NCI-H524 treated with DMSO at 0.1 percent for 48 hours (cell line): ENCODE measurements at places on chromosomes 12 and 14.

DNA sequence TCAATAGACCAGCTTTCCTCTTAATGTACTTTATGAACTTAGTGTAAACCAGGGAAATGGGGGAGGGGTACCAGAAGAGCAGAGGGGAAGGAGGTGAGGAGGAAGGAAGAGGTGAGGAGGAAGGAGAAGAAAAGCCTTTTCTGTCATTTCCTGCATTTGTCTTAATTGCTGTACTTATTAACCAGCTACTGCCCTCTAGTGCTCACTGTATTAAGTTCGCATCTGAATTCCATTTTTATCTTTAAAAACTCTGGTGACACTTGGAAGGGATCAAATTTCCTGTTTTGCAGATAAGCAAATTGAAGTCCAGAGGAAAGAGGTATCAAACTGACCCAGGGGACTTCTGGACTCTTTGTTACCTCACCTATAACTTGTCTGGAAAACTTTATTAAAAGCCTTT lies 22.2 kb downstream of the MANSC1 start:
- DNase-seq = no peak

- no peak for DNase-seq
Measured at GRCh38 chr14:100906420-100906819, 2.9 kb upstream of the RTL1 start.

GRCh38 chr14:84152452-84152851 lies 1377.5 kb upstream of the FLRT2 start:
- DNase-seq = no peak

- DNase-seq = no peak
Measured at GRCh38 chr14:95407354-95407753, 87.6 kb upstream of the CLMN start.

GRCh38 chr12:106753526-106753925 lies 21.0 kb upstream of the RIC8B start:
- no peak for DNase-seq

DNA sequence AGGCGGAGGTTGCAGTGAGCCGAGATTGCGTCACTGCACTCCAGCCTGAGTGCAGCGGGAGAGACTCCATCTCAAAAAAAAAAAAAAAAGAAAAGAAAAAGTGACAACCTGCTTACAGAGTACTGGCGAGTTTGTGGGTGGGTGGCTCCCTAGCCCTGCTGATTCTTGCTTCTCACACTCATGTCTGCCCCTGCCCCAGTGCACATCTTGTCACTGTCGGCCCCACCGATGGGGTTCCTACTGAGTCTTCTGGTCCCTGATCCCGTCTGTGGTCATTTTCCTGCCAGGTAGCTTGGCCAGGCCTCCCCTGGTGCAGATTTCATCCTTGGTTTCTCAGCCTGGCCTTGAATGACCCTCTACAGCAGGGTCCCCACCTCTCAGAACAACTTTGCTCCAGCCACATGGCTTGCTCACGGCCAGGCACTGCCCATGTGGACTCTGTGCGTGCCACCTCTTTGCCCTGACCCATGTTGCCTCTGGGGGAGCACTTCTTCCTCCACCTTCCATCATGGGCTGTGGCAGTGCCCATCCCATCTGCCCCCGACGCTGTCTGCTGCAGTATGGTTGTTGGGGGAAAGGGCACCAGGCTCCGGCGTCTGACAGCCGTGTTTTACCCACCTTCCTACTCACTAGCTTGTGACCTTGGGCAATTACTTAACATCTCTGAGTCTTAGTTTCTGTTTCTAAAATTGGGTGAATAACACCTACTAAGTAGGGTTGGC lies 2.1 kb upstream of the PTPN6 start:
- no peak for DNase-seq

DNA sequence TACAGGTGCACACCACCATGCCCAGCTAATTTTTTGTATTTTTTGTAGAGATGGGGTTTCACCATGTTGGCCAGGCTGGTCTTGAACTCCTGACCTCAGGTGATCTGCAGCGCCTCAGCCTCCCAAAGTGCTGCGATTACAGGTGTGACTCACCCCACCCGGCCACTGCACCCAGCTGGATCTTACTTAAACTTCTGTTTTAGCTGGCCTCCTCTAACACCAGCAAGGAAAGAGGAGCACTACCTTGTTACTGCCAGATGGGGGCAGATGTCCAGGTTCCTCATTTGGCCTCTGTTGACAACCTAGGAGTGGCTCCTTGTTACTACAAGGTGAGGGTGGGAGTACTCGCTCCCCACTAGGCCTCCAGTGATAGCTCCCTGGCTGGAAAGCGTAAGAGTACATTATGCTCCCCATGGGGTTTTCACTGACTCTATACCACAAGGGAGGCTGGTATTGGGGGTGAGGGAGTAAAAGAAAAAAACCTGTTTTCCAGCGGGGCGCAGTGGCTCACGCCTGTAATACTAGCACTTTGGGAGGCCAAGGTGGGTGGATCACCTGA lies 13.2 kb upstream of the ARF6 start:
- DNase-seq = no peak

DNA sequence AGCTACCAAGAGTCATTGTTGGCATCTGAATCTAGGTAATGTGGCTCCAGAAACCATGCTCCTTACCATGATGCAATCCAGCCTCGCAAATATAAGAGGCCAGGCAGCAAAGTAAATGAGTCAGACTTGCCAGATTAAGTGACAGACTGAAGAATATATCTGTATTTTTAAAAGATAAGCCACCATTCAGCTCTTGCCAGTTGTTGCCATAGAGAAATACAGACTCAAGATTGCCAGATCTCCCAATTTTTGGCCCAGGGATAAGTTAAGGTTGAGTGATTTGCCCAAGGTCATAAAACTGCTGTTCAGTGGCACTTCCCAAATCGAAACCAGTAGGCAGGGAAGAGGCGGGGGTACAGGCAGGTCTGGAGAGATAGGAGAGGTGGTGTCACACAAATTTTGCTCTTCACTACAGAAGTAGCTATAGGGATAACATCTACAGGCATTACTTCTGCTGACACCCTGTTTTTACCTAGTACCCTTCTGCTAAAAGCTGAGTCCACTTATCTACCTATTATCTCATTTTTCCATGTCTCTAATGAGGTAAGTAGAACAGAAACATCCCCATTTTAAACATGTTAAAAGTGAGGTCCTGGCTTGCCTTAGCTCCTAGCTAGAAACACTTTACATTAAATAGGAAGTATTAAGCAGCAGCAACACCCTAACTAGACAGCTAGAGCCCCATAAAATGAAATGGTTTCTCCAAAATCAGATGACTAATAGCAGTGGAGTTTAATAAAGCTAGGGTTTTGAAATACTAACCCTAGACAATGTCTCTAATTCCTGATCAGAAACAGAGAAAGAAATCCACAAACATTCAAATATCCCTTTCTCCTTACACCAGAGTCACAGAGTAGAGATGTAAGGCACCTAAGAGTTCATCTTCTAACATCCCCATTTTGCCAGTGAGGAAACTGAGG lies 19.5 kb downstream of the DCAF5 start:
- DNase-seq = no peak

DNA sequence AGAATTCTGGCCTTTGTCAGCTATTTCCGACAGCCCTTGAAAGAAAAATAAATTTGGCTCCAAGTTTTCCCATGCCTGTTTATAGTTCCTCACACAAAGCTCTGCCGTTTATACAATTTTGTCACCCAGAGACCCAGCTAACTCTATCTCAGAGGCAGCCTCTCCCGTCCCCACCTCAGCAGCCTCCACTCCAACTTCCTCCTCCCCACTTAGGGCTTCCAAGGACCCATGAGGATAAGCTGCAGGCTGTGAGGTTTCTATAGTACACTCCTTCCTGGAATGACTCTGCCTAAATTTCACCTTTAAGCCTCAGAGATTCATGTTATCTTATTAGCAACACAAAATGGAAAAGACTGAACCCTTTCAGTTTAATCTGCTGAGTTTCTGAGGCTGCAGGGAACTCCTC lies 71.8 kb downstream of the TTC9 start:
- DNase-seq = no peak

DNA sequence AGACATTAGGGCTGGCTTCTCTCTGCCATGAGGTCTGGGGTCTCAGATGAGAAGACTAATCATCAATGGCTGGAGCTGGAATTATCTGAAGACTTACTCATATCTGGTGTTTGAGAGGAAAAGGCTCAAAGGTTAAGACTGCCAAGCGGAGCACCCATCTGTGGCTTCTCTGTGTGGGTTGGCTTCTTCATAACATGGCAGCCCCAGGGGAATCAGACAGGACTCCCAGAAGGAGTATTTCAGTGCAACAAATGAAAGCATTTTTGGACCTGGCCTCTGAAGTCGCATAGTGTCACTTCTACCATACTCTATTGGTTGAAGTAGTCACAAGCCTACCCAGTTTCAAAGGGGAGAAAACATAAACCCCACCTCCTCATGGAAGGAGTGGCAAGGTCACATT lies 171.8 kb upstream of the KRR1 start:
- DNase-seq = no peak

DNA sequence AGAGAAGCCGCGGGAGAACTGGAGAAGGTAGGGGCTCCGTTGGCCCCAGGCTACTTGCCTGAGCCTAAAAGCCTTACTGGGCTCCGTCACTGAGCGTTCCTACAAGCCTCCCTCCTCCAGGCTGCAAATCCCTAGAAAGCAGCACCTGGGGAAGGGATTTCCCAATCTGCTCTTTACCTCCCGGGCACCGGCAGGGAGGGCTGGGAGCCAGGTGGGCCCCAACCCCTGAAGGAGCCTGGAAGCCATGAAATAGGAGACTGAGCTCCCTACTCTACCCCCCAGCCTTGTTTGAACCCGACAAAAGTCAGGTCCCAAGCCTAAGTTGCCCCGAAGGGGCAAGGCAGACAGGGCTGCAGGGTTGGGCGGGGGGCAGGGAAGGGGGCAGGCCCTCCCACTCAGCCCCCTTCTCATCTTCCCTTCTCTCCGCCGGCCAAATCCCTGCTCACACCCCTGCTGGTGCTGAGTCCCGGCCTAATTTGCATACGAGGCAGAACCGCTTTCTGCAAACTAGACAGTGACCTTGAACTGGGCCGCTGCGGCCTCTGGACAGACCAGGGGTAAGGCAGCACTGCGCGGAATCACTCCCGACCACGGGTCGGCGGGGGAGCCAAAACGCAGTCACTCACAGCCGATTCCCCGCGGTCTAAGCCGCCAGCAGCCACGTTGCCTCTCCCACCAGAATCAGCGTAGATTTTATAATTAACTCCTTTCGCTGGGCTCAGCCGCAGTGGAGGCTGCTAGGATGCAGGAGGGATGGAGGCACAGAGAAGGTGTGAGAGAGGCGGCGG lies 3.7 kb upstream of the HOXC12 start:
- DNase-seq = no peak

- DNase-seq = no peak
Measured at GRCh38 chr14:88289234-88289633, 33.8 kb downstream of the KCNK10 start.
